ENCODE measurements at places on chromosomes 1 and 21.

DNA sequence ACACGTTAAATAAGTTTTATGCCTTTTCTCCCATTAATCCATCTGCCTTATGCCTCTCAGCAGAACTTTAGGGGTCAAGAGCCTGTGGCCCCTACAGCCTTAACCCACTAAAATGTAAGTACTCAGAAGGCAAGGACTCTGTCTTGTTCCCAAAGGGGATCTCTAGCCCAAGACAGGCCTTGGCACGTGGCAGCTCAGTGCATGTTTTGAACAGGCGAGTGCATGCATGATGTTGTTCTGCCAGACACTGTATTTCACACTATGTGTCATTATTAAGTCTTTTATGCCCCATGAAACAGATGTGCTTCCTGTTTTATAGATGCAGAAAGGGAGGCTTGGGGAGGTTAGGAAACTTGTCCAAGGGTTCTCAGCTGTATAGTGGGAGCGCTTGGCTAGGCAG is 102.8 kb downstream of the ETS2 start:
- no peak for DNase-seq

DNA sequence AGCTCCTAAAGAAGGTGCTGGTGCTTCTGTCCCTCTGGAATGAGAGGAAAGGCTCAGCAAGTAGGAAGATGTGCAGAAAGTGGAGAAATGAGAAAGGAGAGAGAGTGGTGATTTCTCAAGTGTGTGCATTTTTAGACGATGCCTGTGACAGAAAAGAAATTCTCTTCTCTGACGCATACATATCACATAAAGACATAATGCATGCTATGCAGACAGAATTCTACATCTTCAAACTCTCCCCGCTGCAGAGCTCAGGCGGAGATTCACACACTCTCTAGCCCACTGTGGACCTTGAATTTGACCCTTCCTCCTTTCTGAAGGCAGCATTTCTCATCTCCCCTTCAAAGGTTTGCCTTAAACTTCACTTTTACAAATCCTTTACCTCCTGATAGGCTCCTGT is 52.0 kb upstream of the CAMK1G start:
- no peak for DNase-seq

GRCh38 chr1:117541003-117541402 is 64.8 kb upstream of the TENT5C start:
- no peak for DNase-seq

GRCh38 chr1:50976890-50977574 is 7.0 kb downstream of the CDKN2C start:
- peak; percentile 78 for DNase-seq

DNA sequence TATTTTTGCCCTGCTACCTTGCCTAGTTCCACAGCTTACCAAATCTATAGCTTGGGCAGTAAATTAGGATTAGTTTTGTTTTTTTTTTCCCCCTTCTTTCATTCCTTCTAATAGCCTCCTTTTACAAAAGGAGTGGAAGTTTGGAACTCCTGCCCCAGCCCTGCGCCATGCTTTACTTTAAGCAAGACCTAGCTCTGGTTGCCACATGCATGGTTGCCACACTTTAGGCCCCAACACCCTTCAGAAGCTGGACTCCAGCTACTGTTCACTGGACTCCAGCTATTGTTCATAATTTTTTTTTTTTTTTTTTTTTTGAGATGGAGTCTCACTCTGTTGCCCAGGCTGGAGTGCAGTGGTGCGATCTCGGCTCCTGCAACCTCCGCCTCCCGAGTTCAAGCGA is 115.8 kb downstream of the NR5A2 start:
- DNase-seq = no peak

GRCh38 chr1:59696421-59697115 is 118.2 kb upstream of the HOOK1 start:
- peak; percentile 72 for DNase-seq

- DNase-seq = no peak
Observed at GRCh38 chr21:38819719-38820159, 14.0 kb downstream of the ETS2 start.

GRCh38 chr1:241589521-241589920 is 50.6 kb downstream of the CHML start:
- DNase-seq = no peak

GRCh38 chr1:64948905-64949833 is 17.2 kb downstream of the JAK1 start:
- no peak for DNase-seq

GRCh38 chr1:229273507-229274232 is 2.8 kb downstream of the RAB4A start:
- DNase-seq = no peak

DNA sequence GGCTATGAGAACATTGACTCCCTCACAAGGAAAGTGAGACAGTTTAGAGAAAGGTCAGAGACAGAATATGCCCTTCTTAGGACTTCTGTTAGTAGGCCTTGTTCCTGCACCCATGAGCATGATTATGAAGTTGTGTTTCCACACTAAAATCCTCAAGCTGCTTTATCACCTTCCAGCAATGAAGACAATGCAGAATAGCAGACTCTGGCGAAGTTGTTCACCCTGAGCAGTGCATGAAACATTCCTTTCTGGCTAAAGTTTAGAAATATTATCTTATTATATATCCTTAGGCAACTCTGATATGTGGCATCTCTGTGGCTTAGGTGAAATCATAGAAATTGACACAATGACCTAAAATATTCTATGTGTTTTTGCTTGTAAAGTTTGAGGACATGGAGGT is 13.9 kb upstream of the OR2G2 start:
- DNase-seq = no peak

- no peak for DNase-seq
Observed at GRCh38 chr1:208631506-208631905, 387.3 kb upstream of the PLXNA2 start.

DNA sequence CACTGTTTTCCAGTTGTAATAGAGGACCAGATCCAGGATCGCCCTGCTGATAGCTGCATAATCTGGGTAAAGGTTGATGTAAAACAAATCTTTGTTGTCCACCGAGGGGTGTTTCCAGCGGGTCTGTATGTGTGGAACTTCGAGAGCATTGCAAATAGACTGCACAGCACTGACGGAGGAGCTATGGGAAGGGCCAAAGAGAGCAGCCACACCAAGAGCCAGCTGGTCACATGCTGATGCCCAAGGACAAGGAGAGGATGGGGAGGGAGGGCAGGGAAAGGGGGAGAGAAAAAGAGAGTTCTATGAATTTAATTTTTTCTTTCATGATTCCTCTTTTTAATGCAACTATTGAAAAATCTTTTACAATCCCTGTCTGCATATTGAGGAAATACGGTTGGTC is 250.0 kb downstream of the GRIK1 start:
- no peak for DNase-seq

GRCh38 chr21:40947713-40948112 is 100.8 kb upstream of the DSCAM start:
- no peak for DNase-seq

DNA sequence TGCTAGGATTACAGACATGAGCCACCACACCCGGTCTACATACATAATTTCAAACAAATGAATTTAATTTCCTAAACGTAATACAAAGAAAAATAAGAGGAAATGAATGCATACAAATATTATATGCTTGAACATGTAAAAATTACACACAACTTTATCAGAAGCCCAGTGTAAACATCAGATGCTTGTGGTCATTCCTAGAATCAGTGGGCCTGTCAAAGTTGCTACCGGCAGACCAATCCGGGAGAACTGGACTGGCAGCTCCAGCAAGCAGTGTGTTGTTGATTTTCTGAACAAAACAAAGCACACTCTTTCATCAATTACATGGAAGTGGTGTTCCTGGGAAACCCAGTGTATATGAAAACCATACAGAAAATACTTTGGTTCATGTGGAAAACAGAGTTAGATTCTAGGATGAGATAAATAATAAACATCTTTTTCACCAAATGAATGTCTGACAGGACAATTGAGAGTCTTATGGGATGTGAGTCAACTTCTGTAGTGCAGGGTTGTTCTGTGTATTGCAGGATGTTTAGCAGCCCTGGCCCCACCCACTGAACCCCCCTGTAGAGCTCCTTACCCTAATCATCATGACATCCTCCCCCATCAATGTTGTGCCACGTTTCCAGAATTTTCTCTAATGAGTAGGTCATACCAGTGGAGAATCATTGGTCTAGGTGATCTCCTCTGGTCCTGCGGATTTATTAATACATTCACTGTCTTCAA is 33.8 kb downstream of the MFSD2A start:
- DNase-seq = no peak

- no peak for DNase-seq
Observed at GRCh38 chr21:32134441-32135130, 144.3 kb downstream of the MIS18A start.

DNA sequence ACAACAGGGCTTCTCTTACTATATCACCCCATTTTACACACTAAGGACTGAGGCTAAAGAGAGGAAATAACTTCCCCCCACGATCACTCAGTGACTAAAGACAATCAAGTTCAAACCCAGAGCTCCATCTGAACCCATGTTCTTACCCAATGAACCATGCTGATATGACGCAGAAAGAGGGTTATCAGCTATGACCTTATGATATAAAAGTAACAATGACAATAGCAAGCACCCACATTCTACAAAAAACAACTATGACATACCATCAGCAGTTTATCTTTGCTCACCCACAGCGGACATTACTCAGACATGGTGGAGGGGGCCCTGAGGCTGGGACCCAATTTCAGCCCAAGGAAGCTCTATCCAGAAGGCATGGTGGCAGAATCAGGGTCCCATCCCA is 75.7 kb downstream of the PTPN14 start:
- no peak for DNase-seq

DNA sequence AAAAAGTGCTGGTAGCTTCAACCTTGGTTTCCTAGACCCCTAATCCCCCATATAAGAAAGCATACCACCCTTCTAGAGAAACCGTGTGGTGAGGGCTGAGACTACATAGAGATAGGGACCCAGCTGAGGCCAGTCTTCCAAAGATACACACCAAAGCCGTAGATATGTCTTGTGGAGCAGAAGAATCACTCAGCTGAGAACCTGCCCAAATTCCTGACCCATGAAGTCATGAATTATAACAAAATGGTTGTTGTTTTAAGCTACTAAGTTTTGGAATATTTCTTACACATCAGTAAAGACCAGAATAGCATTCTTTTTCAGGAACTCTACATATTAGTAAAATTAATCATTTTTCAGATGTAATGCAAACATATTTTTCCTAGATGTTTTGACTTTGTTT is 3.3 kb upstream of the SNRPE start:
- DNase-seq = no peak

DNA sequence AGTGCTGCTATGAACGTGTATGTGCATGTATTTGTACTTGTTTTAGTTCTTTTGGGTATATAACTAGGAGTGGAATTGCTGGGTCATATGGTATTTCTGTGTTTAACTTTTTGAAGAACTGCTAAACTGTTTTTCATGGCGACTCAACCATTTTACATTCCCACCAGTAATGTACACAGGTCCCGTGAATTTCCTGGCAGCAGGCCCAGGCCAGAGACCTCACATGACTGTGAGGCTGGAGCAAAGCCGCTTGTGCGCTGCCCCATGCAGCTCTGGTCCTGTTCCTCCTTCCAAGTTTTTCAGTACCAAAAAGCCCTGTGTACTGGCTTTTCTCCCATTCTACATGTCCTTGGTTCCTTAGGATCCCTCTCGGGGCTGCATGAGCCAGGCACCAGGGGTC is 29.6 kb downstream of the ACOT11 start:
- DNase-seq = no peak

DNA sequence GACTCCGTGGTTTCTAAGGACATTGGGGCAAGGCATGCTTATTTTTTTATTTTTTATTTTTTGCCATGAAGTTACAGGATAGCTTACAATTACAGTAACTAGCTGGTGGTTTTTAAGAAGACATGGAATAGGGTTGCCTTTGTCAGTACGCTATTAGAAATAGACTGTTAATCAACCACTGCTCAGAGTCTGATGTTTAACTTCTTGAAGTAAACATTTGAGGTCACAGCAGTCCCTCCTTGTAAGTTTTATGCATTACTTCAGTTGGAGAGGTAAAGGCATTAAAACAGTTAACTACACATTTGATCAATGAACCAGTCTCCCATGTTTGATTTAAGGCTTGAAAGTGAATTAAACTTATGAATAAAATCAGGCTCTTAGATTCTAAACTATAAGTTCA is 19.3 kb upstream of the SHCBP1L start:
- no peak for DNase-seq

- DNase-seq = no peak
Observed at GRCh38 chr1:211547710-211548109, 31.3 kb downstream of the SLC30A1 start.

GRCh38 chr1:225763716-225764548 is 13.7 kb upstream of the SRP9 start:
- no peak for DNase-seq

GRCh38 chr1:2451741-2452140 is 24.3 kb upstream of the PLCH2 start:
- no peak for DNase-seq

- DNase-seq = no peak
Observed at GRCh38 chr1:60765204-60765603, 317.2 kb upstream of the NFIA start.

GRCh38 chr1:232911027-232911599 is 39.3 kb upstream of the NTPCR start:
- DNase-seq = no peak

- no peak for DNase-seq
Observed at GRCh38 chr1:44050261-44050660, 19.0 kb upstream of the SLC6A9 start.

- DNase-seq = no peak
Observed at GRCh38 chr1:6587261-6588005, 7.6 kb downstream of the ZBTB48 start.

- DNase-seq = no peak
Observed at GRCh38 chr1:246065592-246065991, 441.5 kb downstream of the SMYD3 start.

DNA sequence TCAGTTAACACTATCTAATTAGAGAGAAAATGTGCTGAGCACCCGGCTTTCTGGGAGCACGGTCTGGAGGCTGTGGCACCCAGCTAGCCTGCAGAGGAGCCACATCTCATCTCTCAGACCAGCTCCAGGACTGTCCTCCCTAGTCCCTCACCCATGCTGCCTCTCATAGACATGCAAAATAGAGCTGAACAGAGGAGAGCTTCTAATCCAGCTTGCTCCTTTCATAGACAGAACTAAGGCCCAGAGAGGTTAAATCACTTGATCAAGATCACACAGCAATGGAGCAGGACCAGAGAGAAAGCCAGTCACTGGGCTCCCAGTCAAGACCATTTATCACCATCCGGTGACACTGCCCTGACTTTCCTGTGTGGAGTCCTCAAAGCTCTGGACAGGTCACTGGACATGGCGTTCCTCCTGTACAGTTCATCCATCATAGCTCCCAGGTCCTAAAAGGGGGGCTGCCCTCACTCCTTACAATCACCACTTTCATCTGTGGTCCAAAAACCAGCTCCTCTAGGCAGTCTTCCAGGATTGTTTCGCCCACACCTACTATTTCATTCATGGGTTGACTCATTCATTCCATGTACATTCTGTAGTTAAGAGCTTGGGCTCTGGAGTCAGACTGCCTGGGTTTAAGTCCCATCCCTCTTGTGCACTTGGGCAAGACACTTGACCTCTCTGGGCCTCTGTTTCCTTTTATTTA is 8.8 kb upstream of the CAMK2N1 start:
- no peak for DNase-seq

GRCh38 chr1:162144853-162145252 is 75.4 kb downstream of the NOS1AP start:
- no peak for DNase-seq

All from B cell (primary cell).